Endothelial cell (in vitro differentiated cells): ENCODE measurements at places on chromosomes 11 and 22.

GRCh38 chr11:3994030-3994640, 100.5 kb upstream of the RRM1 start:
- H3K36me3 ChIP-seq, result peaks cover 17% of the 10 kb centered on the region
- DNase-seq, result no peak
- peaks cover 9% of the 10 kb centered on the region for H3K4me1 ChIP-seq
- H3K4me3 ChIP-seq, result peak overlapping the region; percentile 47
- peaks cover 4% of the 10 kb centered on the region for H3K27me3 ChIP-seq

DNA sequence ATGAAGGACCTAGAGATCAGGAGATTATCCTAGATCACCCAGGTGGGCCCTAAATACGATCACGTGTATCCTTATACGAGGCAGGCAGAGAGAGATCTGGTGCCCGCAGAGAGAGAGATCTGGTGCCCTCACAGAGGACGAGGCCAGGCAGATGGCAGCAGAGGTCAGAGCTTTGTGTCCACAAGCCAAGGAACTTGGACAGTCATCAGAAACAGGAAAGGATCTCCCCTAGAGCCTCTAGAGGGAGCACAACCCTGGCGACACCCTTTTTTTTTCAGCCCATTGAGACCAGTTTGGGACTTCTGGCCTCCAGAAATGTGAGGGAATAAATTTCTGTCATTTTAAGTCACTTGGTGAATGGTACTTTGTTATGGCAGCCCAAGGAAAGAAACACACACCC, 25.5 kb upstream of the TIMP3 start:
- DNase-seq, result no peak
- H3K36me3 ChIP-seq, result no peaks in the 10 kb centered on the region
- peaks cover 7% of the 10 kb centered on the region for H3K27me3 ChIP-seq
- H3K27ac ChIP-seq, result no peak overlapping the region

GRCh38 chr22:38858492-38858891, 13.5 kb downstream of the CBX6 start:
- no peaks in the 10 kb centered on the region for H3K4me1 ChIP-seq
- no peak overlapping the region for H3K4me3 ChIP-seq
- no peaks in the 10 kb centered on the region for H3K36me3 ChIP-seq

DNA sequence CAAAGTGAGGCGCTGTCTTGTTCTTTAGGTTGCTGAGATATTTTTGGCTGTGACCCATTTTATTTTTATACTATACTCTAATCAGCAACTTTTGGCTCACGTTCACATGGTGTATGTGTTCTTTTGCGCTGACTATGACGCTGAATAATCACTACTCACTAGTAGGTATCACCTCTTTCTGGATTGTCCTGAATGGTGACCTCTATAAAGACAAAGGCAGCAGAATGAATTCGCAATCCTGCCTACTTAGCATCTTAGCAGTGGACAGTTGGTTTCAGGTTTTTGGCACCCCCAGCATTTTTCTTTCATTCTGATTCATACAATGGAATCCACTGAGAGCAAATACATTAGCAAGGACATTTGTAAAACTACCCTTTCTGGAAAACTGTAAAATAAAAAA, 351.3 kb downstream of the JRKL start:
- DNase-seq, result no peak
- H3K4me3 ChIP-seq, result no peak overlapping the region
- H3K4me1 ChIP-seq, result no peaks in the 10 kb centered on the region
- no peaks in the 10 kb centered on the region for H3K36me3 ChIP-seq
- no peaks in the 10 kb centered on the region for H3K27me3 ChIP-seq

DNA sequence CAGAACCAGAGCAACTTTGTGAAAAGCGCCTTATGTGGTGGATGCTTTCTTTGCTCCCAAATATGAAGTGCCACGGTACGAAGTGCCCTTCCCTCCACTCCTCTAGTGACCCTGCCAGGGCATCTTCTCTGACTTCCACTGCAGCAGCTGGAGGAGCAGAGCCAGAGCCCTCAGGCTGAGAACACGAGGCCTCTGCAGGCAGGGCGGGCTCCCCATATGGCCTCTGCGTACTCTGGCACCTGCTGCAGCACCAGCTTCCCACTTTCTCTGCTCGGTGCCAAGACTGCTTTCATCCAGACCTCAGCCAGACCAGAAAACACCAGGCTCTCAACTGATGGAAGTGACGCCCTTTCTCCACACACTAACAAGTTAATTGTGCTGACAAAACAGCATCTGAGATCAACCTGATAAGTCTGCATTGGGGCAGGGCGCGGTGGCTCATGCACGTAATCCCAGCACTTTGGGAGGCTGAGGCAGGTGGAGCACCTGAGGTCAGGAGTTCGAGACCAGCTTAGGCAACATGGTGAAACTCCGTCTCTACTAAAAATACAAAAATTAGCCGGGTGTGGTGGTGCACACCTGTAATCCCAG, 12.8 kb downstream of the UFD1 start:
- no peaks in the 10 kb centered on the region for H3K27me3 ChIP-seq
- H3K36me3 ChIP-seq, result peaks cover 38% of the 10 kb centered on the region
- no peak for DNase-seq
- no peaks in the 10 kb centered on the region for H3K4me1 ChIP-seq
- H3K27ac ChIP-seq, result no peak overlapping the region
- no peak overlapping the region for H3K4me3 ChIP-seq

GRCh38 chr22:34236527-34236926, 316.3 kb upstream of the LARGE1 start:
- DNase-seq, result no peak
- no peaks in the 10 kb centered on the region for H3K4me1 ChIP-seq
- H3K4me3 ChIP-seq, result no peak overlapping the region
- H3K27me3 ChIP-seq, result peaks cover 3% of the 10 kb centered on the region
- H3K27ac ChIP-seq, result no peak overlapping the region

DNA sequence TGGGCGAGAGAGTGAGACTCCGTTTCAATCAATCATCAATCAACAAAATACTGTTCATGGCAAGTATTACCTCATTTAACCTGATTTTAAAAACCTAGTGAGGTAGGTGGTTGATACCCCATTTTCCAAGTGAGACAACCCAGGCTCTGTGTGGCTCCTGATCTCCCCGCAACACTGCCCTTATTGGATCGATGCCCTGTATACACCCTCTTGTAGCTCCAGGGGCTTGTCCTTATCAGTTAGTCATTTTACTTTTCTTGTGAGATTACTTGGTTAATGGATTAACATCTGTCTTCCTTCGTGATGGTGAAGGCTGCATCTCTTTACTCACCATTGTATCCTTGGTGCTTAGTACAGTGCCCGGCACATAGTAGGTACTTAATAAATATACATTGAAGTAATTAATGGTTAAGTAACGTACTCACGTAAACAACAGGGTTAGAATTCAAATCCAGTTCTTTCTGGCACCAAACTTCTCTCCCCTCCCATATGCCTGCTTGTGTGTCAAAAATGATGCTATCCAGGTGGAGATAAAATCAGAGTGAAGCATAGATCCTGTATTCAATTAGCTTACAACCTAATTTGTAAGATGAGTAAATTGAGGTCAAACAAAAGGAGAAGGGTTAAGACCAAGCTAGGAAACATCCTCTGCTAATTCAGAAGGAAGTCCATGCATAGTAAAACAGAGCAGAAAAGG, 1.8 kb upstream of the PRG2 start:
- no peaks in the 10 kb centered on the region for H3K36me3 ChIP-seq
- peaks cover 3% of the 10 kb centered on the region for H3K27me3 ChIP-seq
- no peaks in the 10 kb centered on the region for H3K4me1 ChIP-seq
- DNase-seq, result no peak

DNA sequence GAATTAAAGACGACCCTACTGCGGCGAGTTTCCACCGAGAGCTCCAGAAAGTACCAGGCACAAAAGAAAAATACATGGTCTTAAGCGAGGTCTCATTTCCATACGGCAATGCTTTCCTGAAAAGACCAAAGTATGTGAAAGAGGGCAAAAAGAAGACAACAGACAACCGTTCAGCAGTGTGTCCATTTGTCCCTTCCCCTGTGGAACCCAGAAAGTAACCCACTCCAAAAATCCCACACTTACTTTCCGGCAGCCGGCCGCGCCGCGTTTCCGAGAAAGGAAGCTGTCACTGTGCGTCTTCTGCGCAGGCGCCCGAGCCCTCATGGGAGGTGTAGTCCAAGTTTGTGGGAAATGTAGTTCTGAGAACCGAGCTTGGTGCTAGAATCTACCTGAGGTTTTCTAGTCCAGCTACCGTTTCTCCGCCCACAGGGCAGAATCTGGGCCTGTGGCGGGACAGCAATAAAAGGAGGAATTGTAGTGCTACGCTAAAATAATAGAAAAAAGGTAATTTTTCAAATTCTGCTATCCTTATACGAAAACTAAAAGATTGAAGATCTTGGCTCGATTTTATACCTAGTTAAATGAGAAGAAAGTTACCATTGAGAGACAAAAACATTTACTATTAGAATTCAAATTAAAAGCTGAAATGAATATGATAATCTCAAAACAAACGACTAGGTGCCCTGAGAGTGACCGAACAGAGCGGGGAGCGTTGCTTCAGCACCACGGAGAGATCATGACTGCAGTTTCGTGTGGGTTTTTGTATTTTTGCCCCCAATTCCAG, at the start of gene PUS3:
TSS of gene PUS3 (minus strand) at position 280 of the 784 bp plus-strand sequence. CDS start 6,922 bp downstream, outside the sequence.
- H3K27ac ChIP-seq, result peak within 1 kb of the TSS; percentile 86
- no peaks in the 10 kb centered on the region for H3K36me3 ChIP-seq
- peaks cover 6% of the 10 kb centered on the region for H3K27me3 ChIP-seq
- DNase-seq, result peak; percentile 83
- H3K4me1 ChIP-seq, result peaks cover 15% of the 10 kb centered on the region

- H3K27me3 ChIP-seq, result peaks cover 11% of the 10 kb centered on the region
- H3K36me3 ChIP-seq, result no peaks in the 10 kb centered on the region
- peaks cover 6% of the 10 kb centered on the region for H3K4me1 ChIP-seq
- DNase-seq, result peak; percentile 57
- no peak overlapping the region for H3K4me3 ChIP-seq
Measured at GRCh38 chr22:30754971-30755758, 60.5 kb downstream of the OSBP2 start.

DNA sequence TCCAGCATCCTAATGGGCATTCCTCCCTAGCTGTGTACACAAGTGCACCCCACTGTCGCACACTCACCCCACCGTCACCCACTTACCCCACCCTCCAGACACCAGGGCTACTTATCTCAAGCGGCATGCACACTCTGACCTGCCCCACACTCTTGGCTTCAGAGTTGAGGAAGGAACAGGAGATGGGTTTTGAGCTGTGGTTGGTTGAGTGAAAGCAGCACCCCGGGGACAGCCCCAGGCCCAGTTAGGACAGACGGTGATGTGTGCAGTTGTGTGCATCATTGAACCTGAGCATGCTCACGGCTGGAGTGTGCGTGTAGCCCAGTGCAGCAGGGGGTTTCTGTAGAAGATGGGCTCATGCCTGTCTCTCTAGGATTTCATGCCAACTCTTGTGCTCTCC, 32.5 kb downstream of the AHNAK start:
- peaks cover 8% of the 10 kb centered on the region for H3K27me3 ChIP-seq
- peaks cover 28% of the 10 kb centered on the region for H3K36me3 ChIP-seq
- H3K4me1 ChIP-seq, result no peaks in the 10 kb centered on the region
- DNase-seq, result no peak

DNA sequence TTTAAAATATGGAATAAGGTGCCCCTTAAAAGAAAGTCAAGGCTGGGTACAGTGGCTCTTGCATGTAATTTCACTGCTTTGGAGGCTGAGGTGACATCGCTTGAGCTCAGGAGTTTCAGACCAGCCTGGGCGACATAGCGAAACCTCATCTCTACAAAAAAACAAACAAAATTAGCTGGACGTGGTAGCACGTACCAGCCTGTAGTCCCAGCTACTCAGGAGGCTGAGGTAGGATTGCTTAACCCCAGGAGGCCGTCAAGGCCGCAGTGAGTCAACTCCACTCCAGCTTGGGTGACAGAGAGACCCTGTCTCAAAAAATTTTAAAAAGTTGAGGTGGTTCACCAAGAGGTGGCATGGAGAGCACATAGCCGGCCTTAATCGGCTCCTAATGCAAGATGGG, 17.7 kb upstream of the ADORA2A start:
- H3K27me3 ChIP-seq, result peaks cover 6% of the 10 kb centered on the region
- H3K4me3 ChIP-seq, result no peak overlapping the region
- H3K4me1 ChIP-seq, result peaks cover 33% of the 10 kb centered on the region
- H3K36me3 ChIP-seq, result peaks cover 28% of the 10 kb centered on the region
- no peak for DNase-seq

DNA sequence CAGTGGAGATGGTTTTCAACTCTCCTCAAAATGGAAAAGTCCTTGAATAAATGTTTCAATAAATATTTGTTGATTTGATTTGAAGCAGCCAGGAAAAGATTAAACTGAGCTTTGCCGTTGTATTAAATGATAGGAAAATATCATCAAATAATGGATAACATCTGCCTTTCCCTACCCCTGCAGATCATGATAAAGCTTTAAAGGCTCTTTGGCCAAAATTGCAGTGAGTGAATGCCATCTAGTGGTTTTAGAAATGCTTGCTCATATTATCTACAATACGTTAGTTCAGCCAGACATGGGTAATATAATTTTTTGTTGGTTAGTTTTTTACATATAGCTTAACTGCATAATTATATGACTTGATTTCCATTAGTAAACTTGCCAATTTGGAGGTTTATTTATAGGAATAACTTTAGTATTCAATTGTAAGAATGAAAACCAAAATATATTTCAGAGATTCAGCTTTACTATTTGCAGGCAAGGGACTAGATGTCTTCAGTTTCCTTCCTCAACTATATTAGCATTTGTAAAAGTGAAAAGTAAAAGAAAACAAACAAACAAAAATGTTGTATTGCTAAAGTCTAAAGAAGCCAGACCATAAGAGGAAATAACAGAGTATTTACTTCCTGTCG, 159.2 kb downstream of the MSANTD4 start:
- H3K36me3 ChIP-seq, result no peaks in the 10 kb centered on the region
- no peak overlapping the region for H3K4me3 ChIP-seq
- no peak for DNase-seq
- H3K27me3 ChIP-seq, result no peaks in the 10 kb centered on the region

GRCh38 chr22:35997438-35997837, 31.2 kb downstream of the RBFOX2 start:
- H3K4me1 ChIP-seq, result peaks cover 37% of the 10 kb centered on the region
- H3K36me3 ChIP-seq, result peaks cover 10% of the 10 kb centered on the region
- no peak for DNase-seq
- peaks cover 1% of the 10 kb centered on the region for H3K27me3 ChIP-seq

DNA sequence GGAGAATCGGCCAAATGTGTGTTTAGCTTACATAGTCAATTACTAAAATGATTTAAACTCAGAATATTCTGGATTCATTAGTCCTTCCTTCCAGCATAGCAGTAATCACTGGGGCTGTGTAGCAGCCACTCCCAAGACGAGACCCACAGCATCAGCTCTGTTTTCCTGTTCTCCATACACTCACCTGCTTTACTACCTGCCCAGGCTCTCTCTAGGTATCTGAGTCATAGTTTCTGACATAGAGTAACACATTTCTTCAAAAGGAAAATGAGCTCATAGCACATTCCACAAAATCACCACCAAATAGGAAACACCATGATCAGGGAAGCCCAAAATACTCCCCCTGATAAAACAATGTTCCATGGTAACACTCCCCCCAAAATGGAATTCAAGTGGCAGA, 22.9 kb downstream of the MORC2 start:
- H3K36me3 ChIP-seq, result peaks cover 54% of the 10 kb centered on the region
- H3K4me1 ChIP-seq, result peaks cover 6% of the 10 kb centered on the region
- H3K27me3 ChIP-seq, result peaks cover 2% of the 10 kb centered on the region

- H3K36me3 ChIP-seq, result no peaks in the 10 kb centered on the region
- H3K27ac ChIP-seq, result no peak overlapping the region
- DNase-seq, result no peak
- H3K27me3 ChIP-seq, result peaks cover 1% of the 10 kb centered on the region
- H3K4me3 ChIP-seq, result no peak overlapping the region
- no peaks in the 10 kb centered on the region for H3K4me1 ChIP-seq
Measured at GRCh38 chr11:102583141-102583873, 41.8 kb downstream of the MMP20 start.
